Activated naive CD8-positive, alpha-beta T cell treated with anti-CD3 and anti-CD28 coated beads, Interleukin-2, amount 50 U/mL, for 16 hours (primary cell): ENCODE measurements at places on chromosomes 11 and 22.

DNA sequence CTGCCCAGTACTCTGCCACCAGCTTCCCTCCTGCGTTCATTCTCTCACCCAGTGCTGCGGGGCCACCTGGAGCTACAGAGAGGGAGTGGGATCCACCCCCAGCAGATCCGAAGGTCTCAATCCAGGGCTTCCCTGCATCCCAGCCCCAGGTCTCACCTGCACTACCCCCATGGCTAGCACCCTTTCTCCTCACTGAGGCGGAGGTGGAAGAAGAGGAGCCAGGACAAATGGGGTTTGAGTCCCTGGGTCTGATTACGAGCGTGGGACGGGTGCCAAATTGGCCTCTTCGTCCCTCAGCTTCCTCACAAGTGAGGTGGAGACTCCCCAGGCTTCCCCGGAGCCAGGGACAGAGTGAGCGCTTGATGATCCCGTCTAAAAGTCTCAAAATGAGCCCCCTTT is 64.2 kb downstream of the NFAM1 start:
- no peak for DNase-seq

- DNase-seq, result no peak
Observed at GRCh38 chr11:29009426-29009825, 901.2 kb downstream of the METTL15 start.

GRCh38 chr11:121311373-121311772 is 18.8 kb downstream of the SC5D start:
- DNase-seq, result no peak

DNA sequence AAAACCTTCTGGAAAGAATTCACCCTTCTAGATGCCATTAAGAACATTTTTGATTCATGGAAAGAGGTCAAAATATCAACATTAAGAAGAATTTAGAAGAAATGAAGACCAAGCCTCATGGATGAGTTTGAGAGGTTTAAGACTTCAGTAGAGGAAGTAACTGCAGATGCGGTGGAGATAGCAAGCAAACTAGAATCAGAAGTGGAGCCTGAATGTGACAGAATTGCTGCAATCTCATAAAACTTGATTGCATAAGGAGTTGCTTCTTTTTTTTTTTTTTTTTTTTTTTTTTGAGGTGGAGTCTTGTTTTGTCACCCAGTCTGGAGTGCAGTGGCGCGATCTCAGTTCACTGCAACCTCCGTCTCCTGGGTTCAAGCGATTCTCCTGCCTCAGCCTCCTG is 51.6 kb downstream of the MS4A13 start:
- no peak for DNase-seq

- DNase-seq, result no peak
Observed at GRCh38 chr22:45212306-45212709, 28.4 kb downstream of the KIAA0930 start.

DNA sequence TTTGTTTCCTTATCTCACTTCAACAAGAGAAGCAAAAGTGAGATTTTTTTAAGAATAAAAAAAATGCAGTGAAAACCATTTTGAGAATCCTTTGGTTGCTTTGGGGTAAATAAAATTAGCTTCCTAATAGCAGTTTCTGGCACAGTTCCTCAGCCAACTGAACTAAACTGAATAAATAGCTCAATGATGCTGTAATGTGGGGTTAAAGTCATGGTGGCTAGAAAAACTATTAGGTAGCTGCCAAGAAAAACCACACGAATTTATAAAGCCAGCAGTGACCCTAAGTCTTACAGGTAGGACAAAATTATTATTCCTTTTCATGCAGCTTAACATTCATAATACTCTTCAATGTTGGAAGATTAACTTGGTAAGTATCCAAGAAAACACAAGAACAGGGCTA is 142.4 kb downstream of the APIP start:
- no peak for DNase-seq

- DNase-seq, result no peak
Observed at GRCh38 chr11:58003036-58003435, 20.6 kb upstream of the OR9Q1 start.

- no peak for DNase-seq
Observed at GRCh38 chr11:117220568-117220967, 11.3 kb downstream of the PCSK7 start.

DNA sequence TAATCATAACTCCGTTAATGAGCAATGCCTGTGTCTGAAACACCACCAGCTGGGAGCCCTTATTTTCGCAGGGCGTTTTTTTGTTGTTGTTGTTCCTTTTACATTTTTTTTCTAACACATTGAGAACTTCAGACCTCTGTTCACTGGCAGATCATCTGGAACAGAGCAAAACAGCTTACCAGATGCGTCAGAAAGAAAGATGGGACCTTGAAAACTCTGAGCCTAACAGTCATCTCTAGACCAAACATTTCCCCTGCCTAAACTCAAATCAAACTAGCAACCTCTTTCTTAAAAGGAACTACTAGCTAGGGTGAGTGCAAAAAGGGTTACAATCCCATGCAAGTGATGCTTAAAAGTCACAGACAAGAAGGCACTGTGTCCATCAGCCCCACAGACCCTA is 93.2 kb downstream of the PLEKHA7 start:
- DNase-seq, result no peak

DNA sequence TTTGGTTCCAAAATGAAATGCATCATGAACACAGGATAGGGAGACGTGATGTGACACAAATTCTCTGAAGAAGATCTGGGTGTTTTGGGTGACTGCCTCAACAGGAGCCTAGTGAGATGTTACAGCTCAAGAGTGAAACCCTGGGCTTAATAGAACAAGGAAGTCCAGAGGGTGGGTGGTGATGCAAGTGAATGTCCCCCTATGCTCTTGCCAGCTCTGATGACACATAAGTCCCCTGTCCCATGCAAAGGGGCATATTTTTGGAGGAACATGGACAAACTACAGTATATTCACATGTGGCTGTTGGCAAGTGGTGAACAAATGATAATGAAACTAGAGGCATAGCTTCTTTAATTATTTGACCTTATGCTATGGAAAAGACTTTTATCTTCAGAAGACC is 9.2 kb downstream of the CRTAM start:
- DNase-seq, result no peak

DNA sequence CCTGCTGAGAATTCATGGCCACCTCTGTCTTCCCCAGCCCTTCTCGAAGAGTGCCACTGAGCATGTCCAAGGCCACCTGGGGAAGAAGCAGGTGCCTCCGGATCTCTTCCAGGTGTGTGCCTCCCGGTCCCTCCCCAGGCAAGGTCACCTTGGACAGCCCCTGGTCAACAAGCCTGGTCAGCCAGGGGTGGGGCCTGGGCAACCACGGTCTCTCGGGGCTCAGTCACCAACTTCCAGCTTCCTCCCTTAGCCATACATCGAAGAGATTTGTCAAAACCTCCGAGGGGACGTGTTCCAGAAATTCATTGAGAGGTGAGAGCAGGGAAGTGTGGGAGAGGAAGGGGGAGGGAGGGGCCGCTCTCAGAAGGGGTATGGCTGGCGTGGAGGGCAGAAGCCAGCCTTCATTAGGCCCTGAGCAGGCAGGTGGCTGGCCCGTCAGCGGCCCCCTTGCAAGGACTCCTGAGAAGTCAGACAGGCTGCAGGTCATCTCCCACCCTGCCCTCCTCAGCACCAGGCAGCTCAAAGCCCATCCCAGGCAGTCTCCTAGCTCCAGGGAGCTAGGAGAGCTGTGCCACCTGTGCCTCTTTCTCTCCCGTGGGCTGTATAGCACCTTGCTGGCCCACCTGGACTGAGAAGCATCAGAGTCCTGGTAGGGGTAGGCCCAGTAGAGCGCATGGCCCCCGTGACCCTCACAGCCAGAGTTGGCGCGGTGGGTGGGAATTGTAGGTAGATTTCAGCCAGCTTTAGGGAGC is 9.3 kb upstream of the ANKRD13D start:
- no peak for DNase-seq

- DNase-seq, result no peak
Observed at GRCh38 chr22:26429458-26430286, 612 bp downstream of the ASPHD2 start.

DNA sequence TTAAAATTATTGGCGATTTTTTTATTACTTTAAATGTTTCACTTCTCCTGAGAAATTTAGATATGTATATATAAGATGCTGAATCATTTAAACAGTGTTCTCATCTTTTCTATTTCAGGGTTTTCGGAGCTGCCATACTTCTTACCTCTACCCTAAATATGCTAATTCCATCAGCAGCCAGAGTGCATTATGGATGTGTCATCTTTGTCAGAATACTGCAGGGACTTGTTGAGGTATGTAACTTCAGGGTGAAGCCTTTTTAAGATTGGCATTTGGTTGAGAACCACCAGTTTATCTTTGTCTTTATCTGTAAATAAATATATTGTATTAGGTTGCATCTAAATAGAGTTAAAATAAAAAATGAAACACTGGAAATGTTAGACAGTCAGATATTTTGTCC is 21.1 kb downstream of the SLC17A6 start:
- DNase-seq, result no peak

- DNase-seq, result no peak
Observed at GRCh38 chr22:25661073-25661472, 80.9 kb upstream of the MYO18B start.

GRCh38 chr11:134464981-134465730 is 53.1 kb upstream of the B3GAT1 start:
- no peak for DNase-seq

GRCh38 chr22:31866918-31867317 is 77.4 kb upstream of the YWHAH start:
- DNase-seq, result no peak

GRCh38 chr11:126383339-126384335 is 28.2 kb downstream of the ST3GAL4 start:
- no peak for DNase-seq

DNA sequence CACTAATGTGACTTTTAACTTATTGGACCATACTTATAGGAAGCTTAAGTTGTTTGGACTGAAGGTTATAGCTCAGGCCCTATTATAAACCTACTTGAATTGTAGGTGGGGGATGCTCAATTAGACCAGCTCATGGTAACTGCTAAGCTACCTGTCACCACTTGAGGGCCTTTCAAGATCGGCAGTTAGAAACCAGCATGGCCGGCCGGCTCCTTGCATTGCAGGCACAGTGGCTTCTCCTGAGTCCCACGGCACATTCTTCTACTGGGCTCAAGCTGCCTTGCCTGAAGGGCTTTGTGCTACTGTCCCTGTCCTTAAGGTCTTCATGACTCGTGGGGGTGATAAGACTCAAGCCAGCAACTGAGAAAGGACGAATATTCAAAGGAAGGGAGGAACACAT is 70.8 kb downstream of the TBC1D22A start:
- no peak for DNase-seq

GRCh38 chr22:17191163-17191784 is 28.0 kb downstream of the ADA2 start:
- no peak for DNase-seq

DNA sequence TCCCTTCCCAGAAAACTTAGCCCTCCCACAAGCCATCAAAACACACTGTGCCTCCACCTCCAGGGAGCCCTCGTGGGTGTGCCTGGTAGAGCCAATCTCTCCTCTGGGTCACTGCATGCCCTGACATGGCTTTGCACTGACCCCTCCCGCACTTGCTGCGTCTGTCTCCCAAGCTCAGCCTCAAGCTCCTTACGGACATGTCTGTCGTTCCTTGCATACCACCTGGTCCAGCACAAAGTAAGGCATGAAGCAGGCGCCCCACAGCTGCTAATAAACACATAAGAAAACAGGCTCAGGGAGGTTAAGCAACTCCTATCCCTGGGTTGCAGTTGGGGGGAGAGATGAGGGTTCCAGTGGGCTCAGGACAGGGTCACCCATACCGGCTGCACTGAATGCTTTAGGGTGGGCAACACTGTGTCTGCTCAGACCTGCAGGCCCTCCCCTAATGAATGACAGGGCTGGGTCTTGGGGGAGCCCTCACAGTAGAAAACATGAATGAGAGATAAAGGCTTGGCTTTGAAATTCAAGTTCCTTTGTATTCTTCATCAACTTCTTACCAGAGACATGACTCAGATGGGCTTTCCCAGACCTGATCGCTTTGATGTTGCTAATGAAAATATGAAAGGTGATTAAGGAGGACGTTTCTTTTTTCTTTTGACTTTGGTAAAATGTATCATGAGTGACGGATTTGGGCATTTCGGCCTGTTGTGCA is 38.0 kb downstream of the PHF21B start:
- no peak for DNase-seq

DNA sequence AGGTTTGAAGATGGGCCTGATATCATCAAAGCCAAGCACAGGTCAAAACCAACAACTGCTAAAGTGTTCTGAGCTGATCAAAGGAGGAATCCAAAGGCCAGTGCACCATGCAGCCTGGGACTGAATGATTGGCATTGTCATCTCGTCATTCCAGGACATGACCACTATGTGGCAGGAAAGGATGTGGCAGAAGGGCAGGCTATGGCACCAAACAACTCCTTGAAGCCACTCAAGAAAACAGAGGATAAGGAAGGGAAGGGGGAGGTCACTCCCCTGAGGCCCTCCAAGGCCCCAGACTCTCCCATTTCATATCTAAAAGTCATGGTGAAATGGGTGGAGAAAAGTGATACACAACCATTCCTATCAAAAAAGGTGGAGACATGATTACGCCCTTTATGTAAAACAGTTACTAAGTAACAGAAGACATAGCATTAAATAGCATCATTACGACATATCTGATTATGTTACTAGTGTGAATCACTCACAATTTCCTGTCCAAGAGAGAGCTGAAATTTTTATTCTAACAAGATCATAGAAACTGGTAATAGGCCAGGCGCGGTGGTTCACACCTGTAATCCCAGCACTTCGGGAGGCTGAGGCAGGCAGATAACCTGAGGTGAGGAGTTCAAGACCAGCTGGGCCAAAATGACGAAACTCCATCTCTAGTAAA is 49.3 kb downstream of the AHNAK start:
- DNase-seq, result no peak

- no peak for DNase-seq
Observed at GRCh38 chr11:75147875-75148263, 3.0 kb upstream of the SLCO2B1 start.

DNA sequence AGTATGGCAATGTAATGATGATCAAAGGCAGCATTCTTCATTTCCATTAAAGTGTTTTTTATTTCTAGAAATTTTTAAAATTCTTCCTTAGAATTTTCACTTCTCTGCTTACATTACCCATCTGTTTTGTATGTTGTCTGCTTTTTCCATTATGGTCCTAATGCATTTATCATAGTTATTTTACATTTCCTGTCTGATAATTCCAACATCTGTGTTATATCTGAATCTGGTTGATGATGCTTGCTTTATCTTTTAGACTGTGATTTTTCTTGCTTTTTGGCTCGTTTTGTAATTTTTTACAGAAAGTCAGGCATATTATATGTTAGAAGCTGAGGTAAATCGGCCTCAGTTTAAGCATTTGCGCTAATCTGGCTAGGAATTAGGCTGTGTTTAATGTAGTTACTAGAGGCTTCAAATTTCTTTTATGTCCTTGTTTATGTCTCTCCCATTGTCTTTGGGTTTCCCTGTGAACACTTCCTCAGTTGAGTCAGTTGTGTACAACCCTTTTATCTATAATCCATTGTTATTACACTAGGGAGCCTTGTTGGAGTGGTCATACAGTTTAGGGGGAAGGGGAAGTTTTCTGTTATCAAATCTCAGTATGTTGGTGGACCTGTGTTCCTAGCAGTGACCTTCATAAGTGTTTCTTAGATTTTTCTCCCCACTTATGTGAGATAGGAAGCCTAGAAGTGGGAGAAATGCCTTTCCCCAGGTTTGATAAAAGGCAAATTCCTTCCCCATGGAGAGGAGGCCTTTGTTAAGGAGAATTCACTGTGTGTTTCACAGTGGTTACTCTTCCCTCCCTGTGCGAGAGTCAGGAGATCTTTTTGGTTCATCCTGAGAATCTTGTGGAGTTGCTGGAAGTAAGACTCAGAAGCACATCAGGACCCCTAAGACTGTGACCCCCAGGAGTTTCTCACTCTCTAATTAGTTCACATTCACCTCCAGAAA is 437.5 kb downstream of the INSC start:
- no peak for DNase-seq
